ENCODE measurements at places on chromosomes 1 and 21.

DNA sequence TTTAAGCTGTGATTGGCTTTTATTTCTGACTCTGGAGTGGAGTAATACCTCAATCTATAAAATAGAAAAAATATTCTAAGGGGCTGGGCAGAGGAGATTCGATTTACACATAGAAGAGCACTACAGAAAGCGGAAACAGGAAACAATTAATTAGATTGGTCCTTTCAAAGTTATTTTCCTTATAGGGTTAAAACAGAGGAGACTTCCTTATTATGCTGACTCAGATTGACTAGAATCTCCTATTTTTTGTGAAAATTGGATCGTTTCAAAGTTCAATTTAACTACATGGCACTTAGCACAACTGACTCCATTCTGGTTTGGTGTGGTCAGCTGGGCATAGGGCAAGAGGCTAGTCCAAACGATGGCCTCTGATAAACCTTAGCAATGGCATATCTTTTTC, 48.3 kb upstream of the NCAM2 start:
- no peak for DNase-seq

GRCh38 chr1:29712284-29712651, 475.9 kb downstream of the PTPRU start:
- no peak for DNase-seq

DNA sequence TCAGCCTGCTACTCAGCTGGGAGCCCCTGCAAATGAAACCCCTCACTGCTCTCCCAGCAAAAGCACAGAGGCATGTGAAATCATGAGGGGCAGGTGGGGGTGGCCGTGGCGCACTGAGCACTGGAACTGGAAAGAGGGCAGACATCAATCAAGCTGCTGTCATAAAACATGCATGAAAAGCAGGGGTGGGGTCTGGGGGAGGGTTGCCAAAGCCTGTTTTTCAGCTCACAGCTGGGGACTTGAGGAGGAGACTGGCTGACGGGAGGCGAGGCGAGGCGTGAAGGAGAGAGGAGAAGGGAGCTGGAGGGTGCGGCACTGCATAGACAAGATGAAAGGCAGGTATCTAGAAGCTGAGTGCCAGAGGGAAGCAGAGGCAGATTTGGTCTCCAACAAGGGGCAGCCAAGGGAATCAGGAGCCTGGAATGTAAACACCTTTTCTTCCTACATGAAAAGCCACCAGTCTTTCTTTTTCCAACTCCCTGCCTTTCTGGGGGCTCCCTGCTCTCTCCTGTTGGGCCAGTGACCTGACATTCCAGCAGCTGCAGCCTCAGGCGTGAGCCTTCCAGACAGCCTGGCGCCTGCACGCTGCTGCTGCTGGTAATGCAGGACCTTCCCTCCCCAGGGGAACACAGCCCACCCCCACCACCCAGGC, 87.0 kb downstream of the NMNAT2 start:
- no peak for DNase-seq

GRCh38 chr1:3676581-3677470, 24.5 kb downstream of the TP73 start:
- DNase-seq: no peak

GRCh38 chr1:236107121-236107907, 35.0 kb upstream of the GPR137B start:
- DNase-seq: no peak

DNA sequence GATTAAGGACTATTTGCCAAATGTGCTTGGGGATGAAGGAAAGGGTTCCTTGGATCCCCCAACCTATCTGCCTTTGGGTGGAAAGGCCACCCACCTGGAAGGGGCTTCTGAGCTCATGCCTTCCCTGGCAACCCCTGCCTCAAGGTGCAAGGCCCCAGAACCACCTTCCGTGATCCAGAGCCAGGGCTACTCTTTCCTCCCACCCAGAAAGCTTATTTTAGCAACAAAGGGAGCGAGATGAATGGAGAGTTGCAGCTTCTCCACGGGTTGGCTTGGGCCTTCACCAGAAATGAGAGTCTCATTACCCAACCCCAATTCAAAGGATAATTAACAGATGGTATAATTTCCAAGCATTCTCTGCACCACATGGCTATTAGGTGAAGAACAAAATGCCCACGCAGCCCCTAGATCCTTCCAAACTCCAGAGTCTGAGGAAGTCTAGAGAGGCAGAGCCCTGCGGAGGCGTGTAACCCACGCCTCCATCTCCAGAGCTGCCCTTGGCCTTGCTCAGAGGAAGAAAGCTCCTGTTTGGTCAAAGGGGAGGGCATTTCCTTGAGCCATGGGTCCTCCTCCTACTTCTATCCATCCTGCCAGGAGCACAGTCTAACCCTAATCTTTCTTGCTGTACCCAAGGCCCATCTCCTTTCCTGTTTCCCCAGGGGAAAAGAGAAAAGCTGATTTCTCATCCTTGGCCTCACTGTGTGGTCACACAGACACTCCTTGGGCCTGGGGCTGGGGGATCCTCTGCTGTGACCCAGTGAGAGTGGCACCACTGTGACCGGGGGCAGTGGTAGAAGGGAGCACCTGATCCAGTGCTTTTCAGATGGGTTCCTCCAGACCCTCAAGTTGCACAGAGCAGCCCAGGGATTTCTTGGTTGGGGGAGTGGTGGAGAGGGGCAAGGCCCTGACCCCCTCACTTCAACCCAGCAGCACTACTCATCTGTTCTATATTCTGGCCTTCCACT, 1.7 kb upstream of the CELSR2 start:
- DNase-seq: no peak

GRCh38 chr1:68197891-68198290, 34.4 kb downstream of the WLS start:
- no peak for DNase-seq

DNA sequence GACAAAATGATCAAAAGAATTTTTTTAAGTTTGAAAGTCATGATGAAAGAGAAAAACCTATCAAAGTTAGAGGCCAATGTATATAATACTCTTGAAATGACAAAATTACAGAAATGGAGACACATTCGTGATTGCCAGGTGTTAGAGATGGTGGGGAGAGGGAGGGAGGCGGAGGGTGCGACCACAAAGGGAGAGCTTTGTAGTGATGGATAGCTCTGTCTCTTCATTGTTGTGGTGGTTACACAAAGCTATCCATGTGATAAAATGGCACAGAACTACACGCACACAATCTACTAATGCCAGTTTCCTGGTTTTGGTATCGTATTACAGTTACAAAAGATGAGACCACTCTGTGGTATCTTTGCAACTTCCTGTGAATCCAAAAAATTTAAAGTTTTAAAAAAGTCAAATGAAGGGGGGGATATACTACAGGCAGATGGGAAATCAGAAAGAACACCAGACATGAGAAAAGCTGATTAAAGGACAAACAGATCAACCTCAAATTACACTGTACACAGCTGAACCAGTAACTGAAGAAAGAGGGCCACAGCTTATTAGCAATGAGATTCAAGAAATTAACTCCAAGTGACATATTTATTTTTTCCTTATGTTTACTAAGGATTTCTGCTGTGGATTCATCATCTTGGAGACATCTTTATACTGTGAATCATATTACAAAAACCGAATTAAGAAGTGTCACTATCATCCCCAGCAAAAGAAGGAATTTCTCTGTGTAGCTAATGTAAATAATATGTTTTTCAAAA, 199.1 kb downstream of the SLC45A1 start:
- no peak for DNase-seq

- DNase-seq: no peak
These were observed 90.0 kb downstream of the ARHGEF10L start for GRCh38 chr1:17629460-17629859.

- DNase-seq: no peak
These were observed 290.9 kb downstream of the LRRIQ3 start for GRCh38 chr1:73907051-73907450.

- no peak for DNase-seq
These were observed 73.9 kb downstream of the KCNJ6 start for GRCh38 chr21:37842163-37842919.

- DNase-seq: no peak
These were observed 36.0 kb upstream of the SLC19A1 start for GRCh38 chr21:45578176-45578801.

- DNase-seq: no peak
These were observed 39.4 kb upstream of the PTGFRN start for GRCh38 chr1:116870300-116870699.

DNA sequence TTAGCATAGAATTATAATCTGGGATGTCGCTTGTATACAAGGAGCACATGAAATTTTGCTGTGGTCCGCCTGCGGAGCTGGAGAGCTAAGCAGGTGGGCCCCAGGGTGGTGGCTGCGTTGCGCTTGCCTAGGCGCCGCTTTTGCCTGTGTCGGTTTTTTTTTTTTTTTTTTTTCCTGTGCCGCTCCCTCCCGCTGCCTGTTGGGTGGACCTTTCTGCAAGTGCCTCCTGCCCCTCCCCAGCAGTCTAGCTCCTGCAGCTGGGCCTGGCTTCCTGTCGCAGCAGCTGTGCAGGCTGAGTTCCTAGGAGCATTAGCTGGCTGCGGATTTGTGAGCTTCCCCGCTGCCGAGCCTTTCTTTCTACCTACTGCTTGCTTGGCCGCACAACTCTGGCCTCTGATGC, 20.6 kb downstream of the PYHIN1 start:
- DNase-seq: no peak

- DNase-seq: no peak
These were observed 324.8 kb downstream of the COL11A1 start for GRCh38 chr1:102783487-102783886.

DNA sequence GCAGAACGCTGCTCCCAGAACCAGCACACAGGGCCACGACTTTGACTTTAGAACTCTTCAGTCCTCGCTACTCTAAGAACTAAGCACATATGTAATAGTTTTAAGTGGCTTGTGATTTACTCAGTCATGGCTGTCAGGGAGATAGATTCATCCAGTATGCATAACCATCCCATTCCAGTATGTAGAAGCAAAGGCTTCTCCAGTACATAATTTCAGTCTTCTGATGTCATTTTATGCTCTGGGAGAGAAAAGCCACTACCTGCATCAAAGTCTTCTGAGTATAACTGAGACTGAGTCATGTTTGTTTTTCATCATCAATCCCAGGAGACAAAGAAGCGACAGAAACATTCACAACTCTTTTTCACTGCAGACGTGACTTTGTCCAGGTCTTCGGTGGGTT, 885.7 kb downstream of the PLA2G4A start:
- DNase-seq: no peak

DNA sequence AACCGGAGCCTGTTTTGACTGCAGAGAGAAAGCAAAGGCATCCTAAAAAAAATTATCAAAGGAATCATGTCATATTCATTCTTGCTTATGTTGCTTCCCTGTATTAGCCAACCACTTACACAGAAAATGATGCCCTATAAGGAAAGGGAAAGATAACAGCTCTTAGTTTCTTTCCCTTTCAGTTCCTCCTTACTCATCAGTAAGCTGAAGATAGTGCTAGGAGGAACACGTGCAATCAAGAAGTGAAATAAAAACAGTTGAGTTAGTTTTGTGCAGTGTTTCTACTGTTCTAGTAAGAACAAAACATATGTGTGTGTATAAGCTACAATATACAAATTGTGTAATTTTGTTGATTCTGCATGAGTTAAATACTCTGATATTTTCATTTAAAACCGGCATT, 45.3 kb upstream of the MTF2 start:
- DNase-seq: no peak

- peak; percentile 39 for DNase-seq
These were observed 74.0 kb upstream of the GPR88 start for GRCh38 chr1:100463791-100464424.

DNA sequence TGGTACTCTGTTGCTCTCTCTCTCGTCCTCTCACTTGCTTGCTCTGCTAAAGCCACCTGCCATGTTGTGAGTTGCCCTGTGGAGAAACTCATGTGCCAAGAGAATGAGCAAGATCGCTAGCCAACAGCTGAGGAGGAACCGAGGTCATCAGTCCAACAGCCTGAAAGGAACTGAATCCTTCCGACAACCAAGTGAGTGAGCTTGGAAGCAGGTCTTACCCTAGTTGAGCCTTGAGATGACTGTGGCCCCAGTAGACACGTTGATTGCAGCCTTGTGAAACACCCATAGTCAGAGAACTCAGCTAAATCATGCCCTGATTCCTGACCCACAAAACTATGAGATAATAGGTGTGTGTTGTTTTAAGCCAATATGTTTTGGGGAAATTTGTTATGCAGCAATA, 48.1 kb upstream of the BACH1 start:
- DNase-seq: no peak

DNA sequence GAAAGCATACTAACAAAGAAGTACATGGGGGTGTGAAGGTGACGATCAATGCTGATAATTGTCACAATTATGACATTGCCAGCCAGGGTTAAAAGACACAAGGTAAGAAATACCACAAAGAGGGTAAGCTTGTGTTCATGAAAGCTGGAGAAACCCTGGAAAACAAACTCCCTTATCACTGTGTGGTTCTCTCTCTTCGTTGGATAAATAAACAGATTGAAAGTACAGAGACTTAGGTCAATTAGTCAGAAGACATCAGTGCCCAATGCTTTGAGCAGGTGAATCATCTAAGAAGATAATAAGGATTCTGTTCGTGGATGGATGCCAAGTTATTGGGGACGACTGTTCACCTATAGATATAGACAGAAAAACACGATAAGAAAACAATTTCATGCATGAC, 22.4 kb upstream of the FCER1A start:
- no peak for DNase-seq

DNA sequence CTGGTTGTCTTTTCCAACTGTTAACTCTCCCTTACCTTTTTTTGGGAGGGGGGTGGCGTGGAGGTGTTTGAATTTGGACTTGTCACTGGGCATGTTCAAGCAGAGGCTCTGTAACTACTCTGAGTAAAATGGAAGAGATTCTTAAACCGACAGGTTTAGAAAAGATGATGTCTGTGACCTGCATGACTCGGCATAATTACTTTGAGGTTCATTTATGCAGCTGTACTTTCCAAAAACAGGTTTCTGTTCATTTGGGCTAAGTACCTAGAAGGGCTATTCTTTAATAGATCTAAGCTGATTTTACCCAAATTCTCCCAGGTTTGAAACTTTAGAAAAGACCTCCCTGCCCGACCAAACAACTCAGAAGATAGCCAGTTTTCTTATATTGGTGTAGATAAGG, 80.3 kb downstream of the SLC35A3 start:
- no peak for DNase-seq

GRCh38 chr1:6026095-6026809, 19.4 kb upstream of the KCNAB2 start:
- peak; percentile 71 for DNase-seq

- DNase-seq: no peak
These were observed 21.7 kb upstream of the GRIK1 start for GRCh38 chr21:29961291-29962027.

- DNase-seq: peak; percentile 78
These were observed 56.2 kb downstream of the LACTBL1 start for GRCh38 chr1:22916471-22916820.
